ENCODE measurements at places on chromosomes 2 and 18.
A peak's percentile ranks its signal among the peaks of the same experiment; 100 is the strongest.

DNA sequence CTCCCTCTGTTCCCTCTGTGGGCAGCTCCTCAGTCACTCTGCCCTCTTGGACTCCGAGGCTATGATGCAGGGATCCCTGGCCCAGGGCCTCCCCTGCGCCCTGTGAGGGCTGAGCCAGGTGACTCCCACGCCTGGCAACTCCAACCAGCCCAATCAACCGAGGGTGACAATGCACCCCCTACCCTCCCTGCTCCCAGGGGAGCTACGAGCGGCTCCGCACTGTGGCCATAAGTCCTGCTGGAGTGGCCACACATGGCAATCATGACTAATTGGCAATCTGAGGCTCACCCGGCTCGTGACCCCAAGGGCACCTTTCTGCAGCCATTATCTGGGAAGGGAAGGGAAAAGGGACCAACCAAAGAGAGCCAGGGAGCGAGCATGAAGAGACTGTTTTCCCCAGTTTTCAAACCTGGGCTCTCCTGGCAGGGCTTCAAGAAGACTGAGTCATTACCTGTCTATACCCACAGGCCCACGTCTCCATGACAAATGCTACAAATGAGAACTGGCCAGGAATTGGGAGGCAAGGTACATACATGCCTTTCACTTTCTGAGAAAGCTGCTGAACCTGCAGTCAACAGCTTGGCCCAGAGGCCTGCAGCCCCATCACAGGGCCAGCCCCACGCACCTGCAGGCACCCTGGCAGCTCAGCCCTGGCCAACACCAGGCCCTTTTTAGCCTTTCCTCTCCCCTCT lies 45.1 kb downstream of the RPL31 start:
- DNase-seq: no peak

GRCh38 chr2:15982285-15983044 lies 42.1 kb downstream of the MYCN start:
- no peak for DNase-seq

DNA sequence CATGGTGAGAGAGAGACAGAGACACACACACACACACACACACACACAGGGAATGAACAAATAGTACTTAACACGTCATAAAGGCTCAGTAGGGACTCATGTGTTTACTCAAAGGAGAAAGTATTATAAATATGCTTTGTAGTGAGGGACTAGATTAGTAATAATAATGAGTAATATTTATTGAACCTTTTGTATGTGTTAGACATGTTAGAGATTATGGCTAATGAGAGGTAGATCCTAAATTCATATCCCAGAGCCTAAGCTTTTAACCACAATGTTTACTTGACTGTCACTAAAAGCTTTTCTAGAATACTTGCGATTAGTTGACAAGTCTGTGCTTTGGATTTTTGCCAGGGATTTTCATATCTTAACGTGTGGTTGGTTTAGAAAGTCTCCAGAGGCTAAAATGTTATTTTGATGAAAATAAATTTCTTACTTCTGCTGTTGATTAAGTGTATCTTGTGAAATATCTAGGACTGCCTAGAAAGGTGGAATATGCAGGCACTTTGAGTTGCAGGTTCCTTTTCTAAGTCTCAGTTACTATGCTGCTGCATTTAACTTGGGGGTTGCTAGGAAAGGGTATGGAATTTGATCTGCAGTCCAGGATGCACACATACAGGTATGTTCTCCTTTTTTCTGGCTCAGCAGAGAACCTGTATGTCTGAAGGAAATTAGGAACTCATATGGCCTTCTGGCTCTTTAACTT lies 64.5 kb downstream of the UBR3 start:
- peak; percentile 18 for DNase-seq

DNA sequence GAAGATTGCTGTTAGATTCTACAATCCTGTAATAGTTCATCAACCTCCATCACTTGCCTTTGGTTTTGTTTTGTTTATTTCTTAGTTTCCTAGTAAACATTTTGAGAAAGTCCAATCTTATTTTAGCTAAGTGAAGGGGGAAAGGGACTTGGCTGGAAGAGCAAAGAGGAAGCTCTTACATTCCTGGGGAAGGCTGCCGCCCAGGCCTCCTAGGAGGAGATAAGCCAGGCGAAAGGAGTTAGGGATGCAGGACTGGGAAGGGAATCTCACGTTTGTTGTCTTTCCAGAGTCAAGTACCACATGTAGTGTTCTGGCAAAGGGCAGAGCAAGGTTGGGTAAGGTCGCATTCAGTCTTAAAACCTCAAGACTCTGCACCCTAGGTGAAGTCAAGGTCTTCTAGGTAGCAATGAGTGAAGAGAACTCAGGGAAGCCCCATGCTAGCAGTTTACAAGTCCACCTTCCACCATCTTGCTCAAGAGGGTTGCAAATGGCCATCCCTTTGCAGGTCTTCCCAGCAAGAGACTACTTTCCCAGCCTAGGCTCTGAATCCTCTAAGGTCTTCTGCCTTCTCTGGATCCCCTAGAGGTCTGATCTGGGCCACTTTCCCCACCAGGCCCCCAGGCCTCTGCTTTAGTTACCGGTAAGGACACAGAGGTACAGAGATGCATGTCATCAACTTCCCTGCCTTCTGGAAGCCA lies 320.7 kb downstream of the CYP26B1 start:
- DNase-seq: no peak

Data from fibroblast of skin of right quadriceps (primary cell).